Hematopoietic multipotent progenitor cell treated with erythropoietin and hydrocortisone succinate and interleukin-3 and kit ligand, for 15 days (in vitro differentiated cells): ENCODE measurements at places on chromosomes 2 and 18.

DNA sequence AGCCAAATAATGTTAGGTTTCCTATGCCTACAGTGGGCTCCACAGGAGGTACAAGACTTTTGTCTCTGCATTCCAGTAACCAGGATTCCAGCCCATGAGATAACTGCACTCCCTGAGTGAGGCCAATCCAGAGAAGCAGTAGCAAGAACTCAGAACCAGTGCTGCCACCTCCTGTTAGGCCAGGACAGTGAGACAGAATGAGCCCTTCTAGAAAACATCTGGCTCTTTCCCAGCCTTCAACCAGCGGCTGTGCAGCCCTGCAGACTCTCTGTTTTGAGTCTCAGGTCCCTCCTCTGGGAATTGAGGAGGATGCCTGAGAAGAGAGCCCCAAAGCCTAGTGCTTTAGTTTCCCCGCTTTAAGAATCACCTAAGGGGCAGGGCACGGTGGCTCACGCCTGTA is 44.2 kb downstream of the ARID5A start:
- DNase-seq = no peak

GRCh38 chr2:41496908-41497307 is 550.9 kb upstream of the PKDCC start:
- no peak for DNase-seq

- no peak for DNase-seq
Measured at GRCh38 chr2:55518841-55519165, 715 bp upstream of the CFAP36 start.

GRCh38 chr18:9404565-9405060 is 70.0 kb downstream of the TWSG1 start:
- peak; percentile 46 for DNase-seq

- DNase-seq = no peak
Measured at GRCh38 chr18:7953095-7953958, 386.2 kb downstream of the PTPRM start.

DNA sequence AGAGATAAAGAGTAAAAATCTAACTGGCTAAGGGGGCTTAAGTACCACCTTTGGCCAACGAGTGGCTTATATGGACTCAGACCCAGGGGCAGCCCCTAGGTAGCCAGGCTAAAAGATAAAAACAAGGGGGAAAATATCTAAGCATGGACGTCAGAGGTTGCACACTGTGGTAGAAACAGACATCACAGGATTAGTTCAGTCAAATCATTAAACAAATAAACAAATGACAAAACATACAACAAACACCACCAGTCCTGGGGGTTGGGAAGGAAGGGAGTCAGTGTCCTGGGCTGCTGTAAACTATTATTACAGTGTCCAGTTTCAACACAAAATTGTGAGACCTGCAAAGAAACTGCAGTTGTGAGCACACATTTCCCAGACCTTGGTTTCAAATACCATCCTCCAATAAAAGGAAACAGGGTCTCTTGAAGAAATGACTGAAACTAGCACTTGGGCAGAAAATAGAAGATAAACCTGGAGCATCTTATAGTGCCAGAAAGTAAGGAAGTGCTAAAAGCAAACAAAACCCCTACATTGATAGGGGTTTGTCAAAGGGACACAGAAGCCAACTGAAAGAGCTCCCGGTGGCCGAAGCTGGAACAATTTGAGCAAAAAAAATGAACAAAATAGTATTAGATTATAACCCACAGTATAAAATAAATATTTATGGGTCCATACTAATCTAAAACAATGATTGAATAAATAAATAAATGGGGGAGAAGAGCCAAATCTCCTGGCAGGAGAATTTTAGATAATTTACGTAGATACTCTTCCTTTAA is 154.8 kb upstream of the KLF7 start:
- DNase-seq = no peak

- DNase-seq = no peak
Measured at GRCh38 chr2:47274054-47274782, 119.1 kb upstream of the STPG4 start.

DNA sequence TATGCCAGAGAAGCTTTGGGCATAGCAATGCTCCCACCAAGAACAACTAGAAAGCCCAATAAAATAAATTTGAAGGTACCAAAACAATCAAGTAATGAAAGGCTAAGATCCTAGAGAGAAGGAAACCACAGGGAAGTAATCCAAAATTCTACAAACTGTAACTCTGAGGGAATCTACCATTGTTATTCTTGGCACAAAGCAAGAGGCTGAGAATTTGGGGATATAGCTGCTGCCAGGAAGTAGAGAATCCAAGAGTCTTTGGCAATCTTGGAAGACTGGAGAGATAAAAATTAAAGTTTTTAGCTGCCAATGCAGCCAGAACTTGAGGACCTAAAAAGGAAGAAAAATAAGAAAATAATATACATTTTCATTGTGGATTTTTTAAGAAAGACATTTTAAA is 68.5 kb downstream of the PIGN start:
- DNase-seq = no peak
